ENCODE measurements at places on chromosomes 1 and 21.

GRCh38 chr21:29164323-29164942 is 34.0 kb downstream of the MAP3K7CL start:
- DNase-seq, result peak; percentile 87

GRCh38 chr1:58156831-58157230 is 389.7 kb downstream of the OMA1 start:
- no peak for DNase-seq

DNA sequence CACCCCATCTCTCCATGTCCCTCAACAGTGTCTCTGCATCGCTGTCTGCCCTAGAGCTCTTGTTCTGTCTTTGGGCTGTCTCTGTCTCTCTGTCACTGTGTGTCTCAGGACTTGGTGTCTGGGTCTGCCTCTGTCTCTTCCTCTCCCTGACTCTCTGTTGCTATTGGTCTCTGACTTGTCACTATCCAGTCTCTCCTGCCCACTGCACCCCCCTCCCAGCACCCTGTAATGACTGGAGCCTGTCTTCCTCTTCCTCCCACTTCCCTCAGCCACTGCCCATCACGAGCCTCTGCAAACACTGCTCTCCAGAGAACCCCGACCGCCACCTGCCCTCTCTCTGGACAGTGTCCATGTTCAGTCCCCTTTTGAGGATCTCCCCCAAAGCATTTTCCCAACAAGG is 12.1 kb downstream of the PEAR1 start:
- no peak for DNase-seq

DNA sequence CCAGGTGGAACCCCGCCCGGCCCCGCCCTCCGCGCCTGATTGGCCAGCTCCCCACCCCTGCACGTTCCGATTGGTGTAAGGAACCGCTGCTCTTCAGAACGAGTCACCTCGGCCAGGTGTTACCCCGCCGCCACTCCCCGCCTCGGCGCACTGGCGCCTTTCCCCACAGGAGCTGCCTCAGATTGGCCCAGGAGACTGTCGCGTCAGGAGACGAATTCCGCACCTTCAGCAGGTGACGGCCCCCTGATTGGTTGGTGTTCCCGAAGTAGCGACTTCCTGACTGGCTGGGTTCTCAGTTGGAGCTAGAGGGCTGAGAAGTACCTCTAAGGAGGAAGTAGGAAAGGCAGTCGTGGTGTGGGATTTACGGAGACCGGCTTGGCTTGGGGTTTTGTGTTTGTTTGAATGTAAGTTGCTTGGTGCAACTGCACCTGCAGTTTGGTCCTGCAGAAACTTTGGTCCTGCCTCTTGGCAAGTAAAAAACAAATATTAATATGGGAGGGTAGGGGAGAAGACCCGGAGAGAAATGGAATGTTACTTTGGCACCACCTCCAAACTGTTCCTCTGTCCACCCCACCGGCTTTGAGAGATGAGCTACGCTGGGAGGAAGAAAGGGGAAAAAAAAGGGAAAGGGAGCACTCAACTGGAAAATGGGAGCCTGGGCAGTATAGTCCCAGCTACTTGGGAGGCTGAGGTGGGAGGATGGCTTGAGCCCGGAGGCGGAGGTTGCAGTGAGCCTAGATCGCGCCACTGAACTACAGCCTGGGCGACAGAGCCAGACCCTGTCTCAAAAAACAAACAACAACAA is 415 bp upstream of the F11R start:
- no peak for DNase-seq

DNA sequence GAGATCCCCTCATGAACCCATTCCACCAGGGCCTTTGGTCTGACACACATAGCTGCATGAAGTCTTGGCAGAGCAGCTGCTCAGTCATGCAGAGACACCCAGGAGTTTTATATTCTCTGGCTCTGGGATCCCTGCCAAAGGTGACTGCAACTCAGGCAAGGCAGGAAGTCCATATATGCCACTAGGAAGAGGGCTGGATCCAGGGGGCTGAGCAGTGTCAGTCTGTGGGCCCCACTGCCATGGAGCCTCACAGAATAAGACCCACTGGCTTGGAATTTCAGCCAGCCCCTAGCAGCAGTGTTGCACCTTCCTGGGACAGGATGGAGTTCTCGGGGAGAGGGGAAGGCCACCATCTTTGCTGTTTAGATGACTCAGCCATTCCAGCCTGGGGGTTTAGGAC is 199.7 kb downstream of the TBX15 start:
- DNase-seq, result peak; percentile 50

DNA sequence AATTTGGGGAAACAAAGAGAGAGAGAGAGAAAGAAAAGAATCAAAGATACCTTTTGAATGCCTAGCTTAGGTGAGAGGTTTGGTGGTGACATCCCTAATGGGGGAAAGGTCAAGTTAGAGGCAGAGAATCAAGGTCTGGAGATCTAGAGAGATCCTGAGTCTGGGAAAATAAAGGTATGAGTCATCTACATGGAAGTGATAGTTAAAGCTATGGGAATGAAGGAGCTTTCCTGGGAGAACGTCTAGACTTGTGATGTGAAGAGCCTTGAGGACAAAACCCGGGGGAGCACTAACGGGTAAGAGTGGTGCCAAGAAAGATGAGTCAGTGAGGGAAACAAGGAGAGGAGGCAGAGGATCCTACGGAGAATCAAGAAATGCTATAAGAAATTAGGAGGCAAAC is 110.8 kb upstream of the RUNX1 start:
- no peak for DNase-seq

DNA sequence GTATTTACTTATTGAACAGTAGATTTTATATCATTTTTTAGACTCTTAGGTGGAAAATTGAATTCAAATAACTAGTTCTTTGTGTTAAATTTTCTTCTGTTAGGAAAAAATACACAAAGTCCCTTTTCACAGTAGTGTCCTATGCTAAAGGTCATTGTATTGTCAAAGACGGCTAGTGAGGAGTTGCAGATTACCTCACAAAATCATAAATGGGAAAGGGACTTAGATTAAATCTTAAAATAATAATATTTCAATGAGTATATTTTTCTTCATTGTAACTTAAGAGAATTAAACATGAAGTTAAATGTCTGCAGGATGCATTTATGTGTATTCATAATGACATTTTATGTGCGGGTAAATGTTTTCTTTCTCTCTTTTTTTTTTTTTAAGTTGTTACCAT is 32.7 kb downstream of the LYPLAL1 start:
- no peak for DNase-seq

- DNase-seq, result no peak
Measured at GRCh38 chr1:160251011-160251410, 11.3 kb downstream of the DCAF8 start.

GRCh38 chr1:177979272-177979671 is 9.4 kb upstream of the SEC16B start:
- DNase-seq, result no peak

DNA sequence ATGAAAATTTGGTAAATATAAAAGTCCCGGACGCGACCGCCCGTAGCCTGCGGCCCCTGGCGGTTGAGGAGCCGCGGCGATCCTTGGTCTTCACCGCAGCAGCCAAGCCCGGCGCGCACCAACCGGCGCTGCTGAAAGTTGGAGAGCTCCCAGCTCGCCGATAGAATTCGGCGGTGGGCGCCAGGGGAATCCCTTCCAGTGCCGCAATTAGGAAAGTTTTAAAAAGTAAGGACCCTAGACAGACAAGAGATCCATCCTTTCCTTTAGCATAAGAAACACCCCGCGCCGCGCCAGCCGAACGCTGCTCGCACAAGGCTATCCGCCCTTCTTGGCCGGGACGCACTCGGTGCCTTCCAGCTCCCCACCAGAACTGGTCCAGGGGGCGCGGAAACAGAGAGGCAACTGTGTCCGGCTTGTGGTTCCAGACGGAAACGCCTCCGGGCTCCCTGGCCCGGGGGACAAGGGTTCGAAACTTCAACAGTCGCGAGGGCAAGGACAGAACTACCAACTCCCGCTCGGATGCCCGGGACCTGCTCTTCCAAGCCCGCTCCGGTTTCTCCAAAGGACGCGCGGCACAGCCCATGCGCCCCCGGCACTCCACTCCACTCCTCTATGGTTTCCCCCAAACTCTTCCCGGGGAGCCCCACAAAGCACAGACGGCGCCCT is 1.7 kb downstream of the FAM78B start:
- DNase-seq, result no peak

DNA sequence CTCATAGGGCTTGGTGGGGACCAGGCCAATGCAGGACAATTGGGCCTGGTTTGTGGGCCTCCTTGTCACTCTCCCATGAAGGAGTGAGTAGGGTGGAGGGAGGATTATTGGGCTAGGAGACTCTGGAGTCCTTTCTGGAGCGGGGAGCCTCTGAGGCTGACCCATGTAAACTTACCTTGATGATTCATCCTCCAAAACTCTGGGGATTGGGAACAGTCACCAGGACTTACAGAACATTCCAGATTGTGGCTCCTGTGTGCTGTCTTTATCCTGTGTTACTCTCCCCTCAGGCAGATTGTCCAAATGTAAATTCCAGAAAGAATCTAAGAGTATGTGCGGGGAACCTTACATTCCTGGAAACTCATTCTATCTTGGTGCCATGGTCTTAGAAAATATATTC is 197.6 kb downstream of the CAMTA1 start:
- no peak for DNase-seq

DNA sequence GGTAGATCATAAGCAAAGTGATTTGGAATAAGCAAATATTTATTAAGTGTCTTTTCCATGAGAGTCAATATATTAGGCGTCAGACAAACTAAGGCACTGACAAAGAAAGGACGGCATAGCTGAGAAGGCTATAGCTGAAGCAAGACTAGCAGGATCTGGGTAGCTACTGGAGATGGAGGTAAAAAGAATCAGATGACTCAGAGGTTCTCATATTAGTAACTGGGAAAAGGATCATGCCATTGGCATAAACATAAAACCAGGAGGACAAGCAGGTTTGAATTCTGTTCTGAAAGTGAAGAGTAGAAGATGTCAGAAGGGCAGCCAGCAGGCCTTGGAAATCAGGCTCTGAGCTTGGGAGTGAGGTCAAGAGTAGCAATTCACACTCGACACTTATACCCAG is 531.9 kb downstream of the PTPRC start:
- DNase-seq, result no peak

DNA sequence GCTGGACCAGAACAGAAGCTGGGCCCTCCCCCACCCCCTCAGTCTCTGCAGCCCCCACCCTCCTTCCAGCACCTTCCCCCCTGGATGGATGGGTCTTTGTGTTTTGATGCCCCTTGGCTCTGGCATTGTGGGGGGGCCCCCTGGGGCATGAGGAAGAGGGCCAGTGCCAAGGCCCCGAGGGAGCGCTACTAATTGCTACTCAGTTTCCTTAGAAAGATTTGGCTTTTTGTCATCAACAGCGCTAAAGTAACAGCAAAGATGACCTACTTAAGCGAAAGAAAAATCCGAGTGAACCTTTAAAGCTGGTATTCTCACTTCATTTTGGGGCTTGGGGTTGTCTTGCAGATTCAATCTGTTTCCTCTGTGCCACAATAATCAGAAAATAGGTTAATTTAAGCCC is 63.5 kb downstream of the SKI start:
- DNase-seq, result no peak

- no peak for DNase-seq
Measured at GRCh38 chr1:186014370-186015037, 280.3 kb downstream of the HMCN1 start.

DNA sequence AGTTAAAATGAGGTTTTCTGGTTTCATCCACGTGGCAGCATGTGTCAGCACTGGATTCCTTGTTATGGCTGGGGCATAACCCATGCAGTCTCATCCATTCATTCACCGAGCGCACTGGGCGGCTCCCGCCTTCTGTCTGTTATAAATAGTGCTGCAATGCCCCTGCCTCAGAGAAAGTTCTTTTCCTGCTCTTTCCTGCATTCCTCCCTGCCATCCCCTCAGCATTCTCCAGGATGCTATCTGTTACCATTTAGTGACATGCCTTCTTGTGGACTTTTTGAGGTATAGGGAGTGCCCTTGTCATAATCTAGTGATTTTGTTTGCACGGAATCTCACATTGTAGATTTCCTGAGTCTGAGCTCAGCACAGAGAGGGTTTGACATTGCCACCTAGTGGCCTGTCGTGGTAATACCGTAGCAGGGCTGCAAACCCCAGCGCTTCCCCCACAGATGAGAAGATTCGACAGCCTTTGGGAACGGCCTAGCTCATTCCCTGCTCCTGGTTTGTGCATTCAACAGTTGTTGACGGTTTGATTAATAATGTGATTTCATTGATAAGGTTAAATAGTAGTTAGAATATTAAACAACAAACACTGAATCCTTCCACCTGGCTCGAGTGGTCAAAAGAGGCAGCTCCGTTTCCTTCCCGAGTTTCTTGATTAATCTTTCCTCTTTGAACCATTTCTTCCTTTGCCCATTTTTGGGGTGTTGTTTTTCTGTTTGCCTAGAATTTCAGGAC is 46.3 kb downstream of the UMODL1 start:
- peak; percentile 38 for DNase-seq

- no peak for DNase-seq
Measured at GRCh38 chr1:243244432-243244841, 10.6 kb downstream of the CEP170 start.

DNA sequence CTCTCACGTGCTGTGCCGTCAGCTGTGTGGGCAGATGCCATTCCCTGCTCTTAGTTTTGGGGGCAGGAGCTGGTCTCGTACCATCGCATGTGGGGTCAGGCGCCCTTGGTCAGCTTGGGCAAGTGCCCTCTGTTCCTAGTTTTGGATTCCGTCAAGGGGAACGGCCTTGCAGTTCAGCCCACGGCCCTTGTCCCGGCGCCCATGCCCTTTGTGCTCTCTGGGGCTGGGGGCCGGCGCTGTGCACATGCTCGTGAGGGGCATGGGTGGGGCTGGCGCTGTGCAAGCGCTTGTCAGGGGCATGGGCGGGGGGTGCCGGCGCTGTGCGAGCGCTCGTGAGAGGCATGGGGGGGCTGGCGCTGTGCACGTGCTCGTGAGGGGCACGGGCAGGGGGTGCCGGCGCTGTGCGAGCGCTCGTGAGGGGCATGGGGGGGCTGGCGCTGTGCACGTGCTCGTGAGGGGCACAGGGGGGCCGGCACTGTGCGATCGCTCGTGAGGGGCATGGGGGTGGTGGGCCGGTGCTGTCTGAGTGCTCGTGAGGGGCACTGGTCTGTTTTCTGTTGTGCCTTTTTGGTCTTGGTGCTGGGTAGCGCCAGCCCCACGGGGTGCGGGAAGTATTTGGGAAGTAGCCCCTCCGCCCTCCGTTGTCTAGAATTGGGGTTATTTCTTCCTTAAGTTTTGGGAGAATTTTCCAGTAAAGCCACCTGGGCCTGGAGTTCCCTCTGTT is 29.5 kb upstream of the DIP2A start:
- no peak for DNase-seq

DNA sequence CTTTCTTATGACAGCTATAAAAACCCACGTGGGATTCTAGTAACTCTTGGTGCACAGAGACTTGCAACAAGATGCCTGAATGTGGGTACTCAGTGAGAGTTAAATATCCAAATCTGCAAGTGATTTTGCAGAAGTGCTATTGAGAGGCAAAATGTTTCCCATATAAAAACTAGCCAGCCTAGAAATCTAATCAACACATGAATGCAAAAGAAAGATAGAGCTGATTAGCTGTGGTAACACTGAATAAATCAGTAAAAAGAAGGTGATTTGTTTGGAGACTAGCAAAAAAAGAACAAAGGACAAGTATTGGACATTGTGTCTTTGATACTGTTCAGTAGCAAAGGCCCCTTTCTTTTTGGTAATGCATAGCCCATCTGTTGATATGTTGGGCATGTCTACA is 213.7 kb upstream of the SGIP1 start:
- DNase-seq, result no peak
